Activated naive CD8-positive, alpha-beta T cell treated with anti-CD3 and anti-CD28 coated beads for 36 hours (primary cell): ENCODE measurements at places on chromosomes 13 and 19. TPM values are rescaled to one million over a fixed set of nuclear protein-coding genes. Genes with fewer than 3 reads are reported as not detected.

Gene TPTE2
- not detected for total RNA-seq

Gene FFAR2
- total RNA-seq = not detected

Gene ATP4A
- not detected for total RNA-seq

Gene NUMBL
- total RNA-seq = 14.9 TPM

Gene ZIC5
- not detected for total RNA-seq

Gene PSG7
- not detected for total RNA-seq

Gene ZNF525
- 25.7 TPM for total RNA-seq

Gene CYP2F1
- not detected for total RNA-seq

Gene MCEMP1
- not detected for total RNA-seq

Gene IFNL2
- total RNA-seq = not detected

Gene LILRB2
- total RNA-seq = not detected

Gene TMEM221
- total RNA-seq = not detected

Gene ZNF382
- total RNA-seq = 7.4 TPM

Gene KLF2
- total RNA-seq = 0.23 TPM

Gene ZNF728
- not detected for total RNA-seq

Gene SOX21
- total RNA-seq = not detected

Gene PLEKHA4
- 5.8 TPM for total RNA-seq

Gene MTIF3
- 28.7 TPM for total RNA-seq

Gene IL27RA
- total RNA-seq = 48.2 TPM

Gene FGF22
- not detected for total RNA-seq

Gene NXNL1
- not detected for total RNA-seq

Gene GRIK5
- 0.58 TPM for total RNA-seq

Gene ZNF497
- 1.5 TPM for total RNA-seq

Gene CYP4F8
- not detected for total RNA-seq

Gene NOP53
- total RNA-seq = 249 TPM

Gene CPB2
- total RNA-seq = not detected

Gene CNN2
- 76.0 TPM for total RNA-seq

Gene FEM1A
- total RNA-seq = 21.8 TPM

Gene RXFP2
- not detected for total RNA-seq

Gene ZNF708
- 12.7 TPM for total RNA-seq

Gene RASL11A
- 3.0 TPM for total RNA-seq

Gene CDC42EP5
- total RNA-seq = 0.34 TPM

Gene ADAMTS10
- total RNA-seq = 3.7 TPM

Gene LILRA6
- not detected for total RNA-seq

Gene TGFBR3L
- 3.2 TPM for total RNA-seq

Gene SYDE1
- 2.4 TPM for total RNA-seq

Gene TSSK6
- total RNA-seq = 3.0 TPM

Gene FCAR
- not detected for total RNA-seq

Gene PRODH2
- not detected for total RNA-seq

Gene C19orf81
- total RNA-seq = 2.9 TPM

Gene KLF1
- total RNA-seq = 0.39 TPM

Gene IL12RB1
- 26.5 TPM for total RNA-seq

Gene S1PR4
- 42.7 TPM for total RNA-seq

Gene MYO1F
- total RNA-seq = 4.8 TPM

Gene PSG5
- not detected for total RNA-seq

Gene C5AR1
- 1.4 TPM for total RNA-seq

Gene HCST
- 53.8 TPM for total RNA-seq

Gene TEX29
- 0.46 TPM for total RNA-seq

Gene COX7A1
- total RNA-seq = not detected

Gene SPHK2
- total RNA-seq = 40.8 TPM

Gene SPC24
- total RNA-seq = 54.4 TPM

Gene EPSTI1
- 21.5 TPM for total RNA-seq

Gene ZNF256
- 12.9 TPM for total RNA-seq
